Stimulated activated CD4-positive, alpha-beta T cell treated with anti-CD3 and anti-CD28 coated beads, Interleukin-4, amount 100 ng/mL, for 48 hours (primary cell): ENCODE measurements at places on chromosomes 1 and 21.
A peak's percentile ranks its signal among the peaks of the same experiment; 100 is the strongest.

DNA sequence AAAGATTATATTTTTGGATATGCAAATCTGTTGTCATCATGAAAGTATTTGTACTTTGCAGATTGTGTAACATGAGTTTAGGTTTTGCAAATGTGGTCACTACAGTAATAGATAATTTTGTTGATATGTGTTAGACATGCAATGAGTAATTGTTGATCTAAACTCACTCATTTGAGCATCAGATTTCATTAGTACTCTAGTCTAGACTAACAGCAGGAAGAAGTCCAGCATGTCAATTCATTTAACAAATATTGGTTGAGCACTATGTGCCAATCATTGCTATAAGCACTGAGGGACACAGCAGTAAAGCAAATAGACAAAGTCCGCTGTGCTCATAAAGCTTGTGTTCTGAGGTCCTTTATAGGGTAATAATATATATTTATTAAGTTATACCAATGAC lies 350.0 kb downstream of the USP25 start:
- DNase-seq = no peak

GRCh38 chr1:41720861-41721410 lies 197.8 kb downstream of the HIVEP3 start:
- no peak for DNase-seq

DNA sequence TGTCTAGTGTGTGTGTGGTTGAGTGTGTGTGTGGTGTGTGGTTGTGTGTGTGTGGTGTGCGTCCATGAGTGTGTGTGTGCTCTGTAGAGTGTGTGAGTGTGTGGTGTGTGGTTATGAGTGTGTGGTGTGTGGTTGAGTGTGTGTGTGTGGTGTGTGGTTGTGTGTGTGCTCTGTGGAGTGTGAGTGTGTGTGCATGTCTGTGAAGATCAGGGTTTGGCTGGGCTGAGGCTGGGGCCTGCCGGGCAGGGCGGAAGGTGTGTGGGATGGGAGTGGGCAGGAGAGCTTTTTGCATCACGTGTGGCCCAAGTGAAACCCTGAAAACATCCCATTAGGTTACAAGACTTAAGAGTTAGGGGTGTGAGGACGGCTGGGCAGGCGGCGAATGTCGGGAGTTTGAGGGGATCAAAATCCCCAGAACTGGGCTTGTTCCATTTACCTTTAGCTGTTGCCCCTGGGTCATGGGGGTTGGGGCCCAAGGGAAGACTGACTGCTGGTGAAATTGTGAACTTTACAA lies 2.9 kb upstream of the FCMR start:
- no peak for DNase-seq

DNA sequence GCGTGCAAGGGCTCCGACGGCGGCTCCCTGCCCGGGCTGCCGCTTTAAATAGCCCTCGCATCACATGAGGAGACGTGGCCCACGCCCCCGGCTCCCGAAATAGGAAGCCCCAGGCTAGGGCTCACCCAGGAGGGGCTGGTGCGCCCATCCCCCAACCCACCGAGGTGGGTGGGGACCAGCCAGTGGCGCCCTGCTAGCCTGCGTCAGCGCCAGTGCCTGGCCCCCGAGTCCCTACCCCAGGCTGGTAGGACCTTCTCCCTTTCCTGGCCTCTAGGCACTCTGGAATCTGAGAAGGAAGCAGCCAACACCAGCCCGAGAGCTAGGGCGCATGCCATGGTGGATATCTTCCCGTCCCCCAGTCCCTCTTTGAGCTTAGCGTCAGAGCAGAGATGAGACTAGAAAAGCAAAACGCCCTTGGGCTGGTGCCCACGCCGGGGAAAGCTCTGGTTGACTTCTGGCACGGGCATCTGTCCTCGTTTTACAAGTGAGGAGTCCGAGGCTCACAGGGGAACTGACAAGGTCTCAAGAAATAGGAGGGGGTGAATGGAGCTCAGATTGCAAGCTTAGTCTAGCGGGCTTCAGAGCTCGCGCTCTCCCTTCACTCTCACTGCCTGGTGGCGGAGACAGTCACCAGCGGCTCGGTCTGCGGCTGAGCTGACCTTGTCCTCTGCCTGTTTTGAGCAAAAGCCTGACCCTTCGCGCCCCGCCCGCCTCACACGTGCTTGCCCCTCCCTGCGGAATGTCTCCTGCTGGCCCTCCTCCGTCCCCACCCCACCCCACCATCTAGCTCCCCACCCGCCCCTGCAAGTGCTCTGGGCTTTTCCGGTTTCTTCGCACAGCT lies at the start of gene FABP3:
Gene FABP3 (minus strand): TSS at position 21 of the 841 bp plus-strand sequence. CDS start 62 bp downstream, outside the sequence.
- peak; percentile 8 for DNase-seq

DNA sequence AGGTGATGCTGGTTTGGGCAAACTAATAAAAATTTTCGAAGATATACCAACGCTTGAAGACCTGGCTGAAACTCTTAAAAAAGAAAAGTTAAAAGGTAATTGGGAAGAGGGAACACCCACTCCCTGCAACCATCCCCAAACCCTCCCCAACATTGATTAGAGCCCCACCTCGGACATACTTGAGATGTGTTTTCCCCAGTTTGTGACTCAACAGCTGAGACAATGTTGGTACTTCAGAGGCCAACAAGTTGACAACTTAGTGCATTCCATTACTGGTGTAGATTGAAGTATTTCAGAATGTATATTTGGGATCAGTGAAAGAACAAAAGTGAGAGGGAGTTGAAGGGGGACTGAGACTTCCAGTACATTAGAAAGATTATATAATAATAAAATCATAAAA lies 5.1 kb downstream of the IFI16 start:
- DNase-seq = no peak

- no peak for DNase-seq
Observed at GRCh38 chr1:56578963-56579875, at the start of gene PLPP3. PLPP3 (minus strand) TSS chr1:56579563; CDS start chr1:56579016, 547 bp downstream.

DNA sequence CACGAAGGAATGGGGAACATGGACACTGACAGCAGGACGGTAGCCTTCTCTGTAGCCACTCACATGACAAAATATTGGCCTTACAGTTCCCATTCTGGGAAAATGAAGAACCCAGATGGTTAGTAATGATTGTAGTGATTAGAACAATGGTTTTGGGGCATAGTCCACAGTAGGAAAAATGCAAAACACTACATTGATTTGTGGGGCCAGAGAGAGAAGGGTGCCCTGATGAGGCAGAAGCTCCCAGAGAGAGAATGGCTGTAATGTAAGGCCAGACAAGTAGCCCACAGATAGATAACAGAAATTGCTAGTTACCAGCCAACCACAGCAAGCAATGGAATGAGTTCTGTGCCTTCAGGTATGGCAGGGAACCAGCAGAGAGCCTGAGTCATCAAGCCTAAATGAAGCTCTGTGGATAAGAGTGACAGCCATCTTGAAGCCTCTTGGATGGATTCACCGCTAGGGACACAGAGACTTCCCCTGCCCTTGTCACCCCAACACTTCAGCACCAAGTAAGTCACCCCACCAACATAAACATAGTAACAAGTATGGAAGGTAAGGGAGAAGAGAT lies 206.1 kb downstream of the BACH1 start:
- DNase-seq = no peak
